ENCODE measurements at places on chromosomes 2 and 18.

DNA sequence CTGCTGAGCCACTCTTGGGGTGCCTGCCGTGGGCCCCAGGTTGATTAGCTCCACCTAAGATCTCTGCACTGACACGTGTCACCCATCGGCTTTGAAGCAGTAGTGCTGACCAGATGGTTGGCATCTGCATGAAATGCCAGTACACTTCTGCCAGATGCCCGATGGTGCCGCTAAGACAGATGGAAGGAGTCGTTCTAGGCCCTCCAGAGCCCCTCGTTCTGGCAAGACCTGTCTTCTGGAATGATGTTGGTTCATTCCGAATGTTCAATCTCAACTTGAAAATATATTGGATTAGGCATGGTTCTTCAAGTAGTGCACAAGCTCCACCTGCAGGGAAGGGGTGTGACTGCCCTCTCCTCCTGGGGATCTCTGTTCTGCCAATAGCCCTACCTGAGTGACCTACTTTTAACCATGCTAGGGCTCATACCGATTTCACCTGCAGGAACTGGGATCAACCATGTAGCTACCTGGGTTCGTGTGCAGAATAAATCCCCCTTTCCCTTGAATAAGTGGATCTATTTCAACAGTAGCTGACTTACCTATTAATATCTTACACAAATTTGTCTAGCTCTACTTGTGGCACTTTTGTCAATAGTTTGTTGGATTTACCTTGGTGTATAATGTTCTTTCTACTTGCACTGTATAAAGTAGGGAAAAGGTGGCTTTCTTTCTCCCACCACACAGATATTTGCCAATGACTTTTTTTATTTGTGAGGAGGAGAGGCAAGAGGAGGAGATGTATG, 342.6 kb downstream of the CTNNA2 start:
- no peak for DNase-seq

DNA sequence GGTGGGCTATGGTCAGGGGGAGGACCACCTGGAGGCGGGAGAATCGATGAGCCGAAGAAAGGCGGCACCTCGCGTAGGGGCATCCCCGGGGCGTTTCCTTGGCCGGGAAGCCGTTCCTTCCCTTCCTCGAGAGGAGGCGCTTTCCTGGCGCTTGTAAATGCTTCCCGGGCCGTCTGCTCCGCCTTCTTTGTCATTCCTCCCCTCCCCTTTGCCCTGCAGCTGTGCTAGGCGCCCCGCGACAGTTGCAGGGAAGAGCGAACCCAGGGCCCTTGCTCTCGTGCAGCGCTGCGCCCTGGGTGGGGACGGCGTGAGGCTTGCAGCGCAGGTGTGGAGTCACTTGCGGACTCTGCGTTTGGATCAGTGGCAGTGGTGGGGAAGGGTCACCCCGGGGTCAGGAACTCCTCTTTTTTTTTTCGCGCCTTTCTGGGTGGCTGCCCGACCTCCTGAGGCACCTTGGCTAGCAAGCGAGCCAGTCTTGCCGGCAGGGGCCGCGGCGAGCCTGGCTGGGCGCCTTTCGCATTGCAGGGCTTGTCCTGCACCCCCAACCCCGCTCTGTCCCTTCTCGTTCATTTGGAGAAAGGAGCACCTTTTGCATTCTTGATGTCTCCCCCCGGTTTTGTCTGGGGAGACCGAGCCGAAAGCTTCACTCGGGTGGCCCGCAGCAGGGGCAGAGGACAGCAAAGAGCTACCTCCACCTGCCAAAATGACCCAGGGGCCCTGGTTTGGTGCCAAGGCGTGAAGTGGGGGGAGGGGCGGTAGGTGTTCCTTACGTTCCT, 858 bp downstream of the KCNS3 start:
- peak; percentile 89 for DNase-seq

DNA sequence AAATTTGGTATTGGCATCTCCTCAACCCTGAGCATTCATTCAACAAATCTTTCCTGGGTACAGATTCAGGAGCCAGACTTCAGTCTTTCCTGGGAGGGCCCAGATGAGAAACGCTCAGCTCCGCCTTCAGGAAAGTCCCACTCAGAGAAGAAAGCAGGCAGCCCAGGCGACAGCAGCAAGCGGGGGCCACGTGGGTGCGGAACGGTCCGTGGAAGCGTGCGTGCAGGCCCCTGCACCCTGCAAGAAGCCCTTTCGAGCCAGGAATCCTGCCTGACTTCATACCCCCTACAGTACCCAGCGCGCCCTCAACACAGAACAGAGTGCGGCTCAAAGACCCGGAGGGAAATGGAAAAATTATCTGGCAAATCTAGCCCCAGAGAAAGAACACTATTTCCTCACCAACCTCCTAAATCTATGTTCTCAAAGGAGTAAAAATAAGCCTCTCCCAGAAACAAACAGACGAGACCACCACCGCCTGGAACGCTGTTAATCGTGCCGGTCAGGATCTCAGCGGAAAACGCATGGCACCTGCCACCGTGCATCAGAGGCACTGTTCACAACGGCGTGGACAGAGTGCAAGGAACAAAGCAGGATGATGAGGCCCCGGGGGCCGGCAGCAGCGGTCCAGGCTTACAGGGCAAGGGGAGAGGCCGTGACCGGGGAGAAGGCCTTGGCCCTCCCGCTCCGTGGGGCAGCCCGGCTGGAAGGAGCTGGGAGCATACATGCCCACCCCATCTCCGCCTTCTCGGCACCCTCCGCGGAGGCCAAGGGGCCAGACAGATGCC, 318.3 kb downstream of the EIPR1 start:
- DNase-seq = no peak

- DNase-seq = peak; percentile 60
Measured at GRCh38 chr18:26655525-26656430, 107.4 kb upstream of the KCTD1 start.

DNA sequence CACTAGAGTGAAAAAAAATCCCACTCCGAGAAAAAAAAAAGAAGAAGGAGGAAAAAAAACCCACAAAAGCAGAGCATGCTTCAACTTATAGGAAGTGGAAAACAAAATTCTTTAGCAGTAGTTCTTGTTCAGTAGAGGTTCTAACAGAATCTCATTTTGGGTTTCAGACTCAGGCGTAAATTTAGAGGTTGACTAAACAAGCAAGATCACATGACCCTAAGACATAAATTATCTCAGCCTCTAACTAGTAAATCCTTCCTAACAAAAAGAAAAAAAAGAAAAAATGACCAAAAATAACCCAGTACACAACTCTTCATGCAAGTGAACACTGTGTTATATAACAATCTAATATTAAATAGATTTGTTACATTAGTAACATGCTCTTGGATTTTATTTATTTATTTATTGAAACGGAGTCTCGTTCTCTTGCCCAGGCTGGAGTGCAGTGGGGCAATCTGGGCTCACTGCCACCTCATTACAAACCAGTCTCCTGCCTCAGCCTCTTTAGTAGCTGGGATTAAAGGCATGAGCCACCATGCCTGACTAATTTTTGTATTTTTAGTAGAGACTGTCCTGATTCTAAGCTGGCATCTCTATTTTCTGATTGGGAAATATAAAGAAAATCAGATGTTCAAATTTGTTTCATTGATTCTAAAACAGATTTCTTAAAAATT, 35.4 kb downstream of the PPP4R3B start:
- DNase-seq = peak; percentile 61

DNA sequence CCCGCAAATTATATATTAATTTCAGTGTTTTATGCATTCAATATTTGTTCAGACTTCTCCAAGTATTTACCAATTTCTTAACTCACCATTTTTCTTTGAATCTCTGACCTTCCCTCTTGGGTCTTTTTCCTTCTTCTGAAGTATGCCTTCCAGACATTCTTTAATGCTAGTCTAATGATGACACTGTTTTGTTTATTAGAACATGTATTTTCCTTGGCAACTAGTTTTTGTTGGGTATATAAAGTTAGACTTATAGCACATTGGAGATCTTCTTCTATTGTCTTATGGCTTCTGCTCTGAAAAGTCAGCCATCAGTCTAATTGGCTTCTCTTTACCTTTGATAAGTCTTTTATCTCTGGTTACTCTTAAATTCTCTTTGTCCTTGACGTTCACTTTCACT, 423.2 kb upstream of the NRP2 start:
- DNase-seq = no peak

Measured in M059J (cell line).